ENCODE measurements at places on chromosomes 11 and 22.
A peak's percentile ranks its signal among the peaks of the same experiment; 100 is the strongest.

DNA sequence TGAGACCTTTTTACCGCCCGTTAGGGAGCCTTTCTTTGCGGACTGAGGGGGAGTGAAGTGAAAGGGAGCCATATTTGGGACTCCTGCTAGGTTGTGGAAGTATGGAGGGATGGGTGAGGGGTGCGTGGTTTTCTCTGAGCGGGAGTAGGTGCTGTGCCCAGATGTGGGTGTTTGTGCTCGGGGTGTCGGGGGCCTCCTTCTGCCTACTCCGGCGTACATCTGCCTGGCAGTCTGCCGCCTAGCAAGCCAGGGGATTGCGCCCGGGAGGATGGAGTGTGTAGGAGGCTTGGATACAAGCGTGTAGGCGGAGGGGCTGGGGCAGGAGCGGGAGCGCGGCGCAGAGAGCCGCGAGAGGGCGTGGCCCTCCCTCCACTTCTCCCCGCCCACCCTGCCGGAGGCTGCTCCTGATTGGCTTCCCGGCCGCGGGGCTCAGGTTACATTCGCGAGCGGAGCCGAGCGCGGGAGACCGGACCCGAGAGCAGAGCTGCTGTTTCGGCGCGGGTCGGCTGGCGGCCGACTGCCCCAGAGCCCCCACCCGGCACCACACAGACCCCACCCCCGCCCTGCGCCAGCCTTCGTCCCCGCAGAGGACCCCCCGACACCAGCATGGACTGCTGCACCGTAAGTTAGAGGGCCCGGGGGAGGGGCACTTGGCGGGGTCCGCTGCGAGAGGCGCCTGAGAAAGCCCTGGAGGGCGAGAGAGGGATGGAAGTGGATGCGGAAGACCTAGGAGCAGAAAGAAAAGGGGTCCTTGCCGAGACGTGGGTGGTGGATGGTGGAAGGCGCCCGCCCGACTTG lies at the start of gene NRGN:
Gene NRGN, plus strand, starts transcription at position 464 of the 798 bp plus-strand sequence. Its CDS starts 143 bp downstream, at position 607.
- peak; percentile 87 for DNase-seq

- DNase-seq, result no peak
These were observed 740.8 kb downstream of the DLG2 start for GRCh38 chr11:84886344-84886743.

DNA sequence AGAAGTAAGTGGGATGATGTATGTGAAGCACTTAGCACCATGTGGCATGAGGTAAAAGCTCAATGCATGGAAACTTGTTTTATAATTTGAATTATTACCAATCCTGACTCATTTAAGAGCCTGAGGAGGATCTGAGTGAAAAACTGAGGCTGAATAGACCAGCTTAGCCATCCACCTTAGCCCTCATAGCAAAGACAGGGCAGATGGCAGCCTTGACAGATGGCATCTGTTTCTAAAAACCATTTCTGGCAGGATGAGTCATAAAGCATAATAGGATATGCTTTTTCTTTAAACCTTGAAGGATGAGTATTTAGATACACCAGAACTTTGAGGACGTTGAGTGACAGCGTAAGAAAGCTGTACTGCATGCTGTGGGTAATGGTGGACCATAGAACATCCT lies 61.0 kb upstream of the NAV2 start:
- no peak for DNase-seq

DNA sequence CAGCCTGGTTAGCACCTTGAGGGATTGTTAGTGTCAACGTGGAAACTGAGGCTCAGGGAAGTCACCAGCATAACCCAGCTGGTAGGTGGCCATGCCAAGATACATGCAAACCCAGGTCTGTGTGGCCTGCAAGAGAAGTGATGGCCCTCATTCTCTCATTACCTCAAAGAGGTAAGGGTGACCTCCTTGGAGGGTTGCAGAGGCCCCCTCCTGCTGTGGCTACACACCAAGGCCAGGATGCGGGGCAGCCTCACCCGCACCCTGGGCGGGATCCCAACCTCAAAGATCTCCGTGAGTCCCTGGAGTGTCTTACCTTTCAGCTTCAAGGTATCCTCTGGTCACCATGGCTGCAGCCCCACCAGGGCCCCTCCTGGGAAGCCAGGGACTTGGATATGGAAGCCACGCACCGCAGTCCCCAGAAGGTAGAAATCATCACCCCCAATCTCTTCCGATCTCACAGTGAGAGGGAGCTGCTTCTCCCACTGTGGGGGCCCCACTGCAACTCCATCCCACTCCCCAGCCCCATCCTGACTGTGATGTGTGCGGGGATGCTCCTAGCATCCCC lies 95.4 kb downstream of the MORC2 start:
- DNase-seq, result no peak

DNA sequence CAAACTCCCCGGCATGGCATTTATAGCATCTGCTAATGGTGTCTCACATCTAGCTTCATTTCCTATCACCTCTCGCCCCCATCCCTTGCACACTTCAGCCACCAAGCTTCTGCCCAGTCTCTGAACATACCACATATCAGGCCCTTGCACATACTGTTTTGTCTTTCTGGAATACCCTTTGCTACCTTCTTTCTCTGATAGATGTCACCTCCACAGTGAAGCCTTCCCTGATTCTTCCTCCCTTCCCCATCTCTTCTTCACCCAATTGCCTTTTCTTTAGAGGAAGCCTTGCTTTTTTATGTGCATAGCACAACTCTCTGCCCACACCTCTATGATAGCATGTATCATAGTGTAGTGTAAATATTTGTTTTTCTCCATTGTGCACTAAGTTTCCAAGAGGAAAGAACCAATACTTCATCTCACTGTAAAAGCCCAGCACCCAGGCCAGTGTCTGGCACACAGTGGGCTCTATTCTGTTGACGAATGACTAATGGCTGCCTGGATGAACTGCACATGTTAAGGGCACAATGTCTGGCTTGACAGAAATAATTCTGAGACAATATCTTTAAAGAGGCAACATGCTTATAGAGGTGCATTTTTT lies 27.8 kb downstream of the P4HA3 start:
- DNase-seq, result peak; percentile 32

DNA sequence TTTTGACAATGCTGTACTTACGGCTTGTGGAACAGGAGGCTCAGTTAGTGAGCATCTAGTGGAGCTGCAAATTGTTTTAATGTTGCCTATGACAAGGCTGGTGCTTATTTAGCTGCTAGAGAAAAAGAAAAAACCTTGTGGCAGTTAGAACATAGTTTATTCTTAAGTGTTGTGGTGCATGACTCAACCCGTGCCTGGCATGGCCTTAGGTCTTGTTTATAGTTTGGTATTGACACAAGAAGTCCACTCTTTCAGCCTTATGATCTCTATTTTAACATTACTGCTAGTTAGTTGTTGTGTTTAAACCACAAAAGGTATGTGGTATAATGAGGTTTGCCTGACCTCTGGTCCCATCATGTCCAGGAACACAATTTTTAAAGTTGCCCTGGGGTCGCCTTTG lies 744.6 kb downstream of the FAM181B start:
- no peak for DNase-seq

DNA sequence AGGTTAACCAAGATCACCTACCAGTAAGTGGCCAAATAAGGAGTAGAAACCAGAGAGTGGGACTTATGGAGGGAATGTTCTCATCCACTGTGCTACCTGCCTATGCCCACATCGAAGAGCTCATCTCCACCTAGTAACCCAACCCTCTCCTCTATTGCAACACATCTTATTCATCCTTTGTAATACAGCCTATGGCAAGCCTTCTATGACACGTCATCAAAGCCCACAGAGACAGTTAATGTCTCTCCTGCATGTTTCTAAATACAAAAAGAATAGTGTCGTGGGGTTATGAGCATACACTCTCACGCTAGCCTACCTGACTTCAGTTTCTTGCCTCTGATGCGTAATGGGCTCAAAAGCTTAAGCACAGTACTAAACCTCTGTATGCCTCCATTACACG lies 1158.1 kb upstream of the TENM4 start:
- no peak for DNase-seq

GRCh38 chr11:102920118-102920684 lies 35.3 kb downstream of the MMP13 start:
- no peak for DNase-seq

- DNase-seq, result peak; percentile 93
These were observed at the start of gene CRKL for GRCh38 chr22:20916916-20917810. CRKL (plus strand) TSS chr22:20917407; CDS start chr22:20917935, 528 bp downstream.

DNA sequence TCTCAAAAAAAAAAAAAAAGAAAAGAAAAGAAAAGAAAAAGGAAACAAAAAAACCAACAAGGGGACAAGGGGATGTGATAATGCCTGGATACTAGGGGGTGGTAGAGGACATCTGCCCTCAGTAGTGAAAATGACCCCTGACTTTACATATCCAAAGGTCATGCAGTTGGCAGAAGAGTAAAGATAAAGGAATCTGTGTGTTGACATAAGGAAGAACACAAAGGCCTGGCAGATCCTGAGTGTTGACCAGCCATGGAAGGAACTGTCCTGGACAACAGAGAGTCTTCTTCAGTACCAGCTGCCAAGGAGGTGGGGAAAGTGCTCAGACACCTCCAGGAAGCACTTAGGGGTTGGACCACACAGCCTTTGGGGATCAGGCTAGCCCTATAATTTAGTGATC lies 12.6 kb downstream of the SLC43A1 start:
- DNase-seq, result peak; percentile 13

- DNase-seq, result no peak
These were observed 2.7 kb downstream of the RNH1 start for GRCh38 chr11:504053-504993.

- no peak for DNase-seq
These were observed 547.6 kb downstream of the INSC start for GRCh38 chr11:15662285-15662684.

DNA sequence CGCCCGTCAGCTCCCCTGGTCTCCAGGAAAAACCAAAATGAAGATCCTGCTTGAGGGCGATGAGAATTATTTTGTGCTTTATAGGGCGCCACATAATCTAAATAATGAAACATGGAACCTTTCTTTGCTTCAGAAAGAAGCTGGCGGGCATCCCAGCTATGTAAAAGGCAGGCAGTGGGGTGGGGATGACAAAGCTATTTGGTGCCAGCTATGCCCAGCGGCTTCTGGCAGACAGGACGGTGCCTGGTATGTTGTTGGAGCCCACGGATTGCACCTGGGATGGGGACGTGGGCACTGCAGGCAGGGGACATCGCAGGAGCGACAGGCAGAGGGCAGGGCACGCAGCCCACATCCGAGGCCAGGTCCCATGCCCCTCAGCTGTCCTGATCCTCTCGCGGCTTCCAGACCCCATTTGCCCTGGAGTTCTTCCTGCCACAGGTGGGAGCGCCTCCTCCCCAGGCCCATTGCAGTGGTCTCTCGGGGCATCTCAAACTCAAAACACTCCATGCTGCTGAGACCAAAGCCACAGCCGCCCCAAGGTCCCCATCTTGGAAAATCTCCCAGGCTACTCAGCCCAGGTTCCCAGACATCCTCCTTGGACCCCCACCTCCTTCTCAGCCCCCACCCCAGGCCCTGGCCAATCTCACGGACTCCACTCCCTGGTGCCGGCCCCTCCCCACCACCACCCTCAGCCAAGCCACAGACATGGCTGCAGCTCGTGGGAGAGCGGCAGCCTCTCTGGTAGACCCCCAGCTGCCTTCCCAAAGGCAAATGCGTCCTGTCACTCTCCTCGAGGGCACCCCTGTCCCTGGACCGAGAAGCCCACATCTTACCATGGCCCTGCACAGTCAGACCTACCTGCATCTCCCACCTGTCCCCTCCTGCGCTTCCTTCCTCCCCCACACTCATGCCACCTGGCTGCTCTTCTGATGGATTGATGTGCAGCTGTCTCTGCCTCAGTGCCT lies 45.7 kb downstream of the SHISAL1 start:
- no peak for DNase-seq

GRCh38 chr22:47102648-47103047 lies 340.2 kb downstream of the TBC1D22A start:
- DNase-seq, result no peak

DNA sequence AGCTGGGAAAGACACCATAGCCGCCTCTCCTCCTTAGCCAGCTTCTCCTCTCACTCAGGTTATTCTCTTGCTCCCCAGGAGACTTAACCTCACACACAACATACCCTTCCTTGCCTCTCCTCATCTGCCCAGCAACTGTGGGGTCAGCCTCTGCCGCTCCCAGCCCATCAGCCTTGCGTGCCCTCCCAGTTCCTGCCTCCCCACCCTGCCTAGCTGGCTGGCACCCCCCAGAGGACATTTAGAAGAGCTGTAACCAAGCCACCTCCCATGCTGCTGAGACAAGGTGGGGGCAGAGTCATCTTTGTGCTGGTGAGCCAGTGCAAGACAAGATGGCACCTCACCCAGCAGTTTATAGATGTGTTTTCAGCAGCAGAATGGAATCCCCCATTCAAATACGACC lies 38.2 kb downstream of the TOM1 start:
- DNase-seq, result no peak

DNA sequence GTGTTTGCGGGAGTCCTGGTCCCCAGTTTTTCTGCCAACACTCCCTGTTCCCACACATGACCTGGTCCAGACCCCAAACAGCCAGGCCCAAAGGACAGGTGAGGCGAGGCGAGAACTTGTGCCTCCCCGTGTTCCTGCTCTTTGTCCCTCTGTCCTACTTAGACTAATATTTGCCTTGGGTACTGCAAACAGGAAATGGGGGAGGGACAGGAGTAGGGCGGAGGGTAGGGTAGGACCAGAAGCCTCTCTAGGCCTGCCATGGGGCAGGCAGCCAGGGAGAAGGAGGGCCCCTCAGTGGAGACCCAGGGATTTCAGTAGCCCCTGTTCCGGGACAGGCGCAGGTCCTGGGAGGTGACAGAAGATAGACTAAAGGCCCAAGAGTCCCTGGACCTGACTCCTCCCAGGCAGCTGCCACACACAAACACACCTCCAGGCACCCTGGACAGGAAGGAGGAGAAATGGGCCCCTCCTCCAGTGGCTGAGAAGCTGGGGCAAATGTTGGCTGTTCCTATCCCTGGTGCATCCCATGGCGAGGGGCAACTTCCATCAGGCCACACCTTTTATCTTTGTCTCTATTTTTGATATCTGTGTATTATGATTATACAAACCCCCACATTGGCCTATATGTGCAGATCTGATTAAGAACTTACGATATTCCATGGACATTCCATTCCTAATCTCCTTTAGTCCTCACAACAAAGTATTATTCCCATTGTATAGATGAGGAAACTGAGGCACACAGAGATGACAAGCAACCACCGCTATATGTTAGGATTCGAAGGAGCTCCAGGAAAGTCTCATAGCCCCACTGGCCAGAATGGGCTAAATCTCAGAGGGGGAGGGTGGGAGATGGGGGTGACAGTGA lies 626 bp upstream of the F2 start:
- peak; percentile 92 for DNase-seq

DNA sequence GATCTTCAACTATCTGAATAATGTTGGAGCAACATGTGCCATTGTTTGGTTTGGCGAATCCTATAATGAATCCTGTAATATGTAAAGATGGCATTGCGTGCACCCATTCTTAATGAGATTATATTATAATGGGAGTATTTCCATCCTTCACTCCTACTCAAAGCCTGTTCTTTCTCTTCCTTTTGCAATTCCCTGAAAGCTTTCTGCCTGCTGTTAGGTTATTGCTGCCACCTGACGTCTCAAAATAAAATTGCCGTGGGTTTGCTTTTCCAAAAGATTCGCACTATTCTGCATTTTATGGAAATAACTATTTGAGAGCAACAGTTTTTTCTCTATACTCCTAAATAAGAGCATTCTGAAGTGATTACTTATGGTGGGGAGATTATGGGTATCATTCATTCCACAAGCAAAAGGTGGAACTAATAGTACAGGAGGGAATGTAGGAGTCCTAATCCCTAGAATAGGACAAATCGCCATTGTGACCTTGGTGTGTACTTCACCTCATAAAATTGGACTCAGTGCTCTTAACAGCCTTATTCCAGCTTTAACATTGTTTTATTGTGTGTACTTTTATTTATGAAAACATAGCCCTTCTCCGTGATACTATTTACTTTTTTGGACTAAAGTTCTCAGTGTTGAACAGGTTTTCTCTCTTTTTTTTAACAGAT lies 69.6 kb upstream of the ALKBH3 start:
- DNase-seq, result no peak

- DNase-seq, result no peak
These were observed 10.0 kb upstream of the RRM1 start for GRCh38 chr11:4084406-4085125.

- DNase-seq, result no peak
These were observed 191.6 kb upstream of the ARHGAP20 start for GRCh38 chr11:110903830-110904229.

Measured in NCI-H2029 (cell line).